ENCODE measurements at places on chromosomes 3 and 15. TPM values are rescaled to one million over a fixed set of nuclear protein-coding genes. Genes with fewer than 3 reads are reported as not detected.

GRCh38 chr15:51184627-51185026 is 89.9 kb upstream of the TNFAIP8L3 start:
- peaks cover 7% of the 10 kb centered on the region for H3K4me1 ChIP-seq
- H3K4me3 ChIP-seq: no peak overlapping the region
- no peak for DNase-seq
- no peak overlapping the region for H3K27ac ChIP-seq
- no peaks in the 10 kb centered on the region for H3K27me3 ChIP-seq

- no peak overlapping the region for H3K27ac ChIP-seq
- H3K27me3 ChIP-seq: no peaks in the 10 kb centered on the region
- H3K4me1 ChIP-seq: peaks cover 4% of the 10 kb centered on the region
- H3K36me3 ChIP-seq: no peaks in the 10 kb centered on the region
Measured at GRCh38 chr15:58344213-58345070, 87.3 kb upstream of the LIPC start.

Gene GOLGA8G
- not detected for total RNA-seq

Gene APOD
- total RNA-seq: 33.0 TPM
